Skeletal muscle cell (primary cell): ENCODE measurements at places on chromosomes 6 and 20.

DNA sequence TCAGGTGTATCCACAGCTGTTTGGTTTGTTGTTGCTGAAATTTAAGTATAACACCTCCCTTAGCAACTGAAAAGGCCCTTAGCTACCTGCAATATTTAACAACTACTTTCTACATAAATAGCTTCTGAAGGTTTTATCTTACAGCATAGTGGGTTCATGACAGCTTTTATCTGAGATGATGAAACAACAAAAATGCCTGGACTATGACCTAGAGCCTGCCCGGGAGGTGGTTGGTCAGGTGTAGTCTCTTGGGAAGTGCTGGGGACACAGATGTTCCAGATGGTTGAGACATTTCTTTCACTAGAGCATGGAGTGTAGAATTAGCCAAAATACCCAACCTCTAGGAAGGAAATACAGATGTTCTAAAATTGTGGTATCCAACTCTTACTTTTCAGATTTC lies 705.4 kb downstream of the MAFB start:
- DNase-seq: no peak

DNA sequence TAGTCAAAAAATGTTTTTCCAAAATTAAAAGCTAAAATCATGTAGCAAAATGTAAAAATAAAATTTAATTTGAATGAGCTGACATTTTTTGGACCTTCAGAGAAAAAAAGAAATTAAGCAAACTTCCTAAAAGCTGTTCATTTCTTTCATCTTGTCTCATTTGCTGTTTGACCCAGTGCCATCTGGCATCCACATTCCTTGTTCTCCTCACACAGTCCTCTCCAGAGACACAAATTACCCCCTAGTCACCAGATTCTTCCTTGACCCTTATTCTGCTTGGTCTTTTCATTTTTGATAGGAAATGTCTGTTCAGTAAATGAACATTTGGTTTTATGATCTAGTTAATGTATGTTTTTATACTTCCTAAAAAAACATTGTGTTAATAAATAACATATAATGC lies 55.2 kb downstream of the HDDC2 start:
- no peak for DNase-seq

GRCh38 chr6:165266621-165267020 lies 42.8 kb downstream of the C6orf118 start:
- no peak for DNase-seq

- no peak for DNase-seq
These were observed 112.2 kb upstream of the LAMP5 start for GRCh38 chr20:9402141-9402540.

- no peak for DNase-seq
These were observed 97.5 kb downstream of the CDH4 start for GRCh38 chr20:61349447-61350165.

DNA sequence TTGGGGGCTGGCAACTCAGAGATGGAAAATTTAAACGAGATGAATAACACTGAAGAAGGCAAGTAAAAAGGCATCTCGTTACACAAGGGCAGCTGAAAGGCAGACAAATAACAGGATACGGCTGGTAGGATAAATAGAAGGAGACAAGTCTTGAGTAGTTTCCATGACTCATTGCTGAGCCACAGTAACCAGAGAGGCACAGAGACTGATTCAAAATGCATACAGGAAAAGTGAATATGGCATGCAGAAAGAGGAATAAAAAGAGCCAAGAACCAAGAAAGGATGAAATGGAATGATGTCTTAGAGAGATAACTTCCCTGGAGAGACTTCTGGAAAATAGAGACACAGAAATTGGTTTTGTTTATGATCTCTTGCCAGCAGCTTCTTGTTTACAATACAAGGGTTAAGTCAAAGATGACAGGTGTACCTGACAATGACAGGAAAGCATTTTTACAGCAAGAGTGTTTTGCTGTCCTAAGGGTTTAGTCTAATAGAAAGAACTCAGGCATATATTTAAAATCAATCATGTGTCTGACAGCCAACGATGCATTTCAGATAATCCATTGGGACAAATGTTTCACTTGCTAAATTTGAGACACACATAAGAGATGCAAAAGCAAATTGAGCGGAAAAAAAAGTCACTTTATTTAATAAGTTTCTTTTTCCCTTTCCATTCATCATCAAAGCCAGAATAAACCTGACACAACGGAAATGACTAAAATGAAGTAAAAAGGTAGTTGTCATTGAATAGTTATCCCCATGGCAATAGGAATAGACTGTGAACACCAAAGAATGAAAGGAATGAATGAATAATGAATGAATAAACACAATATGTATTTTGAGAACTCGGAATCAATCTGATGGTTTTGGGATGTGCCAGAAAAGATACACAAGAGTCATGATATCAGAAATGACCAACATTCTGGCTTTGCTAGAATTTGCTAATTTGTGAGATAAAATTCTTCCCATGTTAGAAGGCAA lies 68.0 kb upstream of the KCNQ5 start:
- DNase-seq: peak; percentile 65

DNA sequence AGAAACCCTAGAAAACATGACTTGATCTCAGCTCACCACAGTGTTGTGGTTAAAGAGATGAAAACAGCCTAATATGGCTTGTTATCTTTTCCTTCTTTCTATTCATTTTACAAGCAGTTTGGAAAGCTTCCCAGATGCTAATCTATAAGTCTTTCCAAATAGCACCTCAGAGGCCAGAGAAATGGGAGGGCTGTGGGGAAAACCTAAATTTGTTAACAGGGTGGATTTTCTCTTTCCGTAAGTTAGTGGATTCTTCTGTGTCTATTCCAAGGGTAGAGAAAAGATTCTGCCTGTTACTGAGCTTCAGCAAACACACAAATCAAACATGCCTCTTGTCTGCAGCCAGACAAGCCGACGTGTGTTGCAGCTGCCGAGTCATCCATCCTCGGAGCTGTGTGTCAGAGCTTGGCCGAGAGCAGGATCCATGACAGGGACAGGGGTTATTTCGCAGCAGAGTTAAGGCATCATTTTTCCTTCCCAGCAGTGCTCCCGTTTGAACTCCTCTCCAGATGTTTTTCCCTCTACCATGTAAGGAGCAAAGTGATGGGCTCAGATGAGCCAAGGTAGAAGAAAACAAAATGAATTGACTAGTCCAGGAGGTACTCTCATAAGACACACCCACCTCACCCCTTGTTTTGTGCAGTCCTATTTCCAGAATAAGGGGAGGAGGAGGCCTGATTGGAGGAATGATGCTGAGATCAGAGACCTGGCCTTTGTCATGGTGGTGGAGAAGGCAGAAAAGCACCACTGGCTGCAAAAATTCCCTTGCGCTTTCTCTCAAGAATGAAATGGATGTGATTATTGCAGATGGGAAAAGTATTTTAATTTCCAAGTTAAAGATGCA lies 560.0 kb downstream of the C6orf118 start:
- DNase-seq: peak; percentile 70

DNA sequence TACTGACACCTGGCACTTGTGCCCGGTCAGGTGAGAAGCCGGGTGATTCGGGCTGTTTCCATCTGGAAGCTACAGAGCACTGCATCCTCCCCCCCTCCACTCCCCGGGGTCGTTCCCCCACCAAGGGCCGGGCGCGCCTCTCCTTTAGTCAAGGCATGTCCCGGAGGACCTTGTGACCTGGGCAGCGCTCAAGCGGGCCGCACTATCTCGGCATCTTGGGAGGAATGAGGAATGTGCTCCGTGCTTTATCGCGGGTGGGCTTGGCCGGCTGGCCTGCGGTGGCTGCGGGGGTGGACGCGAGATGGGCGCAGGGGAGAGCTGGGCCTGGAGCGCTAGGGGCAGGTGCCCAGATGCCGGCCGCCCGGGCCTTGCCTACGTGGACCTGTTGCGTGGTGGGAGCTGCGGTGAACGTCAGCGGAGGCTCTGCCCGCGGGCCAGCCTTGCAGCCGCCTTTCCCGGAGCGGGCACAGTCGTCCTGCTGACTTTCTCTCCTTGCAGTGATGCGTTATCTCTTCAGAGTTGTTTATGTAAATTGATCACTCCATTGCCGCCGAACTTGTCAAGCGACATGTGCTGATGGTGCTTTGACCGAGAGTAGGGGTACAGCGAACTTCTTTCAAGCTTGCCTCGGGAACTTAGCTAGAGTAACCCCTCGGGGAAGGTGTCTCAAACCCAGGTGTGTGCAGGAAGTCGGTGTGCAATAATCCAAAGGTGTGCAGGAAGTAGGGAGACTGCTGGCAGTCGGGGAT lies 1.1 kb downstream of the LRRC1 start:
- no peak for DNase-seq

DNA sequence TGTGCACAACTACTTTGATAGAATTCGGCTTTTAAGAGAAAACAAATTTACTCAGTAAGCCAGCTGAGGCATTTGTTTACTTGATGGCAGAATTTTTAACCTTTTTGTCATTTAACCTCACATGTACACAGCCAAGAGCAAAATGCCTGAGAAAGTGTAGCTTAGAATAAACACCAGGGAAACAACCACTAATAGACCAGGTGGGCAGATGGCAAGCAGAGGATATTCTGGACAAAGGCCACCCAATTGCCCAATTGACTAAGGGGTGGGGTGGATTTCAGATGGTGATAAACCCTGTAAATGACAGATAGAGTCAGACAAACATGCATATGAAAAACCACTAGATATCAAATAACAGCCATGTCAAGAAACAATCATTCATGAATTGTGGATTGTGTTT lies 190.7 kb upstream of the FBXL4 start:
- no peak for DNase-seq

DNA sequence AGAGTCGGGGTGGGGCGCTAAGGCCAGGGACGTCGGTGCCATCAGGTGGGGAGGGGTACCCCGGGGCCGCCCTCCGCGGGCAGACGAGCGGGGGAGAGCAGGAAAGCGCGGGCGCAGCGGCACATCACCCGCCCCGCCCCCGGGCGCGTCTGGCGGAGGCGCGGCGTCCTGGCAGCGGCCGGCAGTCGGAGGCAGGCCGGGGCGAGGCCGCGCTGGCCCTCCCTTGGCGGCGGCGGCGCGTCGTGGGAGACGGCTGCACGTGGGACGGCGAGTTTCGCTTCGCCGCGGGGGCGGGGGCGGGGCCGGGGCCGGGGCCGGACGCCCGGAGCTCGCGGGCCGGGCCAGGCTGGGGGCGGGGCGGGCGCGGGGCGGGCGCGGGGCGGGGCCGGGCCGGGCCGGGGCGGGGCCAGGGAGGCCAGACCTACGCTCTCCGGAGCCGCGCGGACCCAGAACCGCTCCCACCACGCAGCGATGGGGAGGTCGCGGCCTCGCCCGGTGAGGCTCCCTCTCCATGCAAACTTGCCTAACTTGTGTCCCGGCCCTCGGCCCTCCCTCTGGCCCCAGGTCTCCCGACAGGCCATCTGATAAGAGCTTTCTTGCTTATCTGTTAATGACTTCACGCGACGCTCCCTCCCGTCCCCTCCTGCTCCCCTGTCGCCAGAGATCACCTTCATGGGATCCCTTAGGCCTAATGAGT lies 12.5 kb downstream of the ITPR3 start:
- no peak for DNase-seq

GRCh38 chr6:169445661-169446581 lies 192.3 kb upstream of the THBS2 start:
- DNase-seq: no peak

- DNase-seq: no peak
These were observed 939 bp downstream of the TGM3 start for GRCh38 chr20:2296524-2297356.

- DNase-seq: no peak
These were observed 106.3 kb upstream of the NXT1 start for GRCh38 chr20:23244156-23244915.

- DNase-seq: no peak
These were observed 28.5 kb downstream of the BCL2L1 start for GRCh38 chr20:31693987-31694661.

- DNase-seq: peak; percentile 91
These were observed 213.0 kb upstream of the CITED2 start for GRCh38 chr6:139587469-139587868.

GRCh38 chr20:8331740-8332412 lies 199.8 kb downstream of the PLCB1 start:
- DNase-seq: peak; percentile 75

- no peak for DNase-seq
These were observed 192.0 kb downstream of the LRFN2 start for GRCh38 chr6:40395066-40395697.
